ENCODE measurements at places on chromosomes 5 and 9. TPM values are rescaled to one million over a fixed set of nuclear protein-coding genes. Genes with fewer than 3 reads are reported as not detected.

The PCDHB5 gene
- total RNA-seq, result 0.60 TPM

The TMEFF1 gene
- total RNA-seq, result 2.1 TPM

The PIP5K1B gene
- not detected for total RNA-seq

The PFDN1 gene
- 86.1 TPM for total RNA-seq

The SIT1 gene
- not detected for total RNA-seq

All from RPMI7951 (cell line).